Fibroblast of villous mesenchyme (primary cell): ENCODE measurements at places on chromosomes 1 and 21.

DNA sequence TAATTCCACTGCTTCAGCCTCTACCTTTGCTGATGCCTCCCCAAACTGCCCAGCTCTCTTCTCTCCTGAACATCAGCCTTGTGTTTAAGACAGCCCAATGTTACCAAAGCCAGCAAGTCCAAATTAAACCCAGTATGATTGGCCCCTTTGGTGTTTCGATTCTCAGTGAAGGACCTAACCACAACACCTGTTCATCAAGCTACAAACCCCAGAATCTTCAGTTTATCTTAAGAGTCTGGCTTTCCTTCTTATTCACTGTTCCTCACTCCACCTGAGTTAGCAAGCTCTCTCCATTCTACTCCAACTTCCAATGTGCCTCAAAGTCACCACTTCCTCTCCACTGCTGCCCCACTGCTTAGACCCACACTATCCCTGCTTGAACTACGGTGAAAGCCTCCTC lies 25.5 kb upstream of the ITPKB start:
- no peak for DNase-seq

- peak; percentile 49 for DNase-seq
These were observed 14.2 kb downstream of the RGS1 start for GRCh38 chr1:192589813-192590212.

- no peak for DNase-seq
These were observed 546 bp downstream of the KIF21B start for GRCh38 chr1:201022820-201023516.

GRCh38 chr1:42824481-42825035 lies 7.4 kb upstream of the SVBP start:
- no peak for DNase-seq

GRCh38 chr1:48093696-48094528 lies 96.7 kb upstream of the TRABD2B start:
- DNase-seq = peak; percentile 34

- peak; percentile 60 for DNase-seq
These were observed 104.0 kb downstream of the BRINP2 start for GRCh38 chr1:177274687-177275211.

DNA sequence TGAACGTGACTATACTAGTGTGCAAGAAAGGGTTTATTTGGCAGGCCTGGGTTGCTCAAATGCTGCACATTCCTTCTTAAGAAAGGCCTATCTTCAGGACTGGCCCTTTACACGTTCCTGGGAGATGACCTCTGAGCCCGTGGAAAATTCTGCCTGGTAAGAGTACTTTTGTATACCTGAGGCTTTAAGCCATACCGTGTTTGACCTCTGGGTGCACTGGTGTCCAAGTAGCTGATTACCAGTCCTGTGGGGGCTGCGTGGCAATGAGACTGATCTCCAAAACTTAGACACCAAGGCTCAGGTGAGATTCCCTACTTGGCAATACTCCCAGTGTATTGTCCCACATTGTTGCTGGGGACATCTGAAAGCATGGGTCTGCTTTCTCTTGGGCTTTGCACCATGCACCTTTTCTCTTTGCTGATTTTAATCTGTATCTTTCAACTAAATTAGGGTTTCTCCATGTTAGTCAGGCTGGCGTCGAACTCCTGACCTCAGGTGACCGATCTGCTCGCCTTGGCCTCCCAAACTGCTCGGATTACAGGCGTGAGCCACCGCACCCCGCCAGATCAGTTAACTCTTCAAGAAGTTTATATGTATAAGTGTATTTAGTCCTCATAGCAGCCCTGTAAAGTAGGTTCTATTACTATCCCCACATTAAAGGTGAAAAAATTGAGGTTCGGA lies 44.5 kb downstream of the TRIM33 start:
- no peak for DNase-seq

DNA sequence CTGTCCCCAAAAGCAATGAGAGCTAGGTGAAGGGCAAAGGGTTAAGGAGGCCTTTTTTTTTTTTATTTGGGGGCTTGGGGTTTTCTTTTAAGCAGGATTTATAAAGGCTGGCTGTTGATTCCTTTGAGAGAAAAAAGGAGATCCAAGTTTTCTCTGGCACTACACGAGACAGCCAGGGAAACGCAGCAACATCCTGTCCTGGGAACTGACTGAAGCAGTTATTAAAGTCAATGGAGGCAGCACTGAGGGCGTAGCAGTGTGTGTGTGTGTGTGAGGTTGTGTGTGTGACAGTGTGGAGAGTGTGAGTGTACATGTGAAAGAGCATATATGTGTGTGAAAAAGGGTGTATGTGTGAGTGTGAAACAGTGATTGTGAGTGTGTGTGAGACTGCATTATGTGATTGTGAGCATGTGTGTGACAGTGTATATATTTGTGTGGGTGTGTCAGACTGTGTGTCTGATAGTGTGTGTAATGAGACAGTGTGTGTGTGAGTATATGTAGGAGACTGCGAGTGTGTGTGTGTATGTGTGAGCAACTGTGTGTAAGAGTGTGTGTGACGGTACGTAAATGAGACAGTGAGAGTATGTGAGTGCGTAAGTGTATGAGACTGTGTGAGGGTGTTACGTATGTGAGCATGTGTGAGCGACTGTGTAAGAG lies 65.9 kb upstream of the TIAM1 start:
- DNase-seq = no peak
